LoVo (cell line): ENCODE measurements at places on chromosomes 1 and 21.
A peak's percentile ranks its signal among the peaks of the same experiment; 100 is the strongest.

GRCh38 chr1:229028987-229029878, 241.7 kb upstream of the RAB4A start:
- DNase-seq: peak; percentile 1

DNA sequence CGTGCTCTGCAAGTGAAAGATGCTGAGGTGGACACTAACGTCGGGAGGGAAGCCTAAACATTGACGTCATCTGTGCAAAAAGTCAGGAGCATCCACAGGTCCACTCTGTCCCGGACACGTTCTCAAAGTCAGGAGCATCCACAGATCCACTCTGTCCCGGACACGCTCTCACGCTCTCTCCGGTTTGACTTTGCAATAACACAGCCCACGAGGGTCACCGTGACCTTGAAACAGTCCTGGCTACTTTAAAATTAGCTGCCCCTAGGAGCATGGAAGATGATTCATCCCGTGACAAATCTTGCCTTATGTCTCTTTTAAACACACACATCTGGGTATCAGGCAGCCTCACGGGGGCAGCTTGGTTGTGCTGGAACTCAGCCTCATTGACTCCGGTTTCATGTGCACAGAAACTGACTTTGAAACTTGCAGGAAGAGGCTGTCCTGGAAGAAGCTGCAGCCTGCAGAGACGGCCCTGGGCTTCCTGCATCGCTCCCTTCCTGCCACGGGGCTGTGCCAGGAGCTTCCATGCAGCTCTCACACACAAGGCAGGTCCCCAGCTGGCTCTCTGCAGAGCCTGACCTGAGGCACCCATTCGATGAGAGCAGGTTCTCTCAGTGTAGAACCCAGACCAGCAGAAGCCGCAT, 18.1 kb upstream of the COL18A1 start:
- DNase-seq: no peak

DNA sequence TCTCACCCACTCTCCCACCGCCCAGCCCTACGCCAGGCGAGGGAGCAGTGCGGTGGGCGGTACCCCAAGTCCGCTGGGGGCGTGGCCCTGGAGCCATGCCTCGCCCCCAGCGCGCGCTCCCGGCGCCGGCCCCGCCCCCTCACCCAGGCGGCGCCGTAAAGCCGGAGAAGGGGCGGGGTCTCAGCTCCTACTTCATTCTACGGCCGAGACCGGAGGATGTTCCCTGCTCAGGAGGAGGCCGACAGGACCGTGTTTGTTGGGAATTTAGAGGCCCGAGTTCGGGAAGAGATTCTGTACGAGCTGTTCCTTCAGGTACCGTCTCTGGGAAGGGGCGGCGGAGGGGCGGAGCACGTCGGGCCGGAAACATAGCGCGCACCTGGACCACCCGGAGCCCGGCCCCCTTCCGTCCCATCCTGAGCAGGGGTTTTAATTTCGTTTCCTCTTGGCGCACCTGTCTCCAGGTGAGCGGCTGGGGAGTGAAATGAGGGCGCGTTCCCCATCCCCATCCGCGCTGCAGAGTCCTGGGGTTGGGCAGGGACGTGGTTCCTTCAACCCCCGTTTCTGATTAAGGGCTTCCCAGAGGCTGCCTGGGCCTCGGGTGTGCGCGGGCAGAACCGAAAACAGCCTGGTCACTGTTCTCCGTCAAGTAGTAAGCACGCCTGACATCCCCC, at the start of gene RBM11:
Gene RBM11, plus strand, starts transcription at position 187 of the 671 bp plus-strand sequence. Its CDS starts 30 bp downstream, at position 217.
- DNase-seq: peak; percentile 75

DNA sequence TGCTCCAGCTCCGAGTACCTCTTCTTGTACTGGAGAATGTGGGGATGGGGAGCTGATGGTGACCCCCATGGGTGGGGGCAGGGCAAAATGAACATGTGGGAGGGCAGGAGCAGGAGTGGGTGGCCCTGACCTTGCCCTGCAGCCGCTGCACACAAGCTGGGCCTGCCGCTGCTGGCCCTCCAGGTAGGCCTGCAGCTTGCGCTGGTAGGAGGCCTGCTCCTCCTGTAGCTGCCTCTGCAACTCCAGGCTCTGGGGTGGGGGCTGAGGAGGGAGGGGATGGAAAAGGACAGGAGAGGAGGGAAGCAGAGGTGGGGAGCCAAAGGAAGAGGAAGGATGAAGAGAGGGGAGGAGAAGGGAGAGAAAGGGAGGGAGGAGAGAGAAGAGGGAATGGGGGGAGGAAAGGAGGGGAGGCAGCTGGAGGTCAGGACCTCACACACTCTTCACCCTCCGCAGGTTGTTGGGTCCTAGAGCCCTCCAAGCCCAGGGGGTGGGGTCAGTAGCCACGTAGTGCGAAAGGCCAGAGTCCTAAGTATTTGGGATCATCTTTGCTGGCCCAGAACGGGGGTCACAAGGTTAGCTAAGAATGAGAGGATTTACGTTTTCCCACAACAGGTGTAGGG, 22.9 kb downstream of the RNU1-1 start:
- no peak for DNase-seq

- DNase-seq: no peak
Measured at GRCh38 chr1:97145321-97145956, 423.9 kb downstream of the PTBP2 start.

DNA sequence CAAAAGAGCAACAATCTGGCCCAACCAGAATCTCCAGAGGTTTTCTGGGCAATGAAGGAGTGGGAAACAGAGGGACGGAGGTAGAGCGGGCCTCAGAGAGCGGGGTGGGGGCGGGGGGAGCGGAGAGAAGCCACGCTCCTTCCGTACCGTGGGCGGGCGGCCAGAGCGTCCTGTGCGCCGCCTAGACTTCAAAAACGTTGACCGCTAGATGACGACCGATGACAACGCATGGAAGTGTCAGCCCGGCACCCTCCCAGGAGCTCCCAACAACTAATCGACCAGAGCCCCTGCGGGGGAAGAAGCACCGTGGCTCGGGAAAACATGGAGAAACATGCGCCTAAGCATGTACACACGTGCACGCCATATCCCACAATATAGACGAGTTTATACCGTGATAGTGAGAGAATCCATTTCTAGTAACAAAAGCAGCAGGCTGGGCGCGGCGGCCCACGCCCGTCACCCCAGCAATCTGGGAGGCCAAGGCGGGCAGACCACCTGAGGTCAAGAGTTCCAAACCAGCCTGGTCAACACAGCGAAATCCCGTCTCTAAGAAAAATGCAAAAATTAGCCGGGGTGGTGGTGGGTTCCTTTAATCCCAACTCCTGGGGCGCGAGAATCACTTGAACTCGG, 131.9 kb downstream of the LIPI start:
- no peak for DNase-seq

DNA sequence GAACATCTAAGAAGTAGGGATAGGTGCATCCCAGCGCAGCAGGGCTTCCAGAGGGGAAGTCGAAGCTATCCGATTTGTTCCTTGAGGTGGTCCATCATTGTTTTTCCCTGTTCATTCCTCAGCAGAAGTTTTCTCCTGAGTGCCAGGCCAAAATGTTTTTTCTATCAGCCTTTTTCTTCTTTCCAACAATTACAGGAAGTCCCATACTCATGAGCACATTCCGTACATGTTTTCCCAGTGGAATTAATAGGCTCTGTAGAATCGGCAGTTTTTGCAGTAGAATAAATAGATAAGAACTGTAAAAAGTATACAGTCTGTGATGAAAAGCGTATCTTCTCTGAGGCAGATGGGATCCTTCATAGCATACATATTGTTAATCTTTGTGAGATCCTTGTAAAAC, 24.8 kb downstream of the CD101 start:
- no peak for DNase-seq

DNA sequence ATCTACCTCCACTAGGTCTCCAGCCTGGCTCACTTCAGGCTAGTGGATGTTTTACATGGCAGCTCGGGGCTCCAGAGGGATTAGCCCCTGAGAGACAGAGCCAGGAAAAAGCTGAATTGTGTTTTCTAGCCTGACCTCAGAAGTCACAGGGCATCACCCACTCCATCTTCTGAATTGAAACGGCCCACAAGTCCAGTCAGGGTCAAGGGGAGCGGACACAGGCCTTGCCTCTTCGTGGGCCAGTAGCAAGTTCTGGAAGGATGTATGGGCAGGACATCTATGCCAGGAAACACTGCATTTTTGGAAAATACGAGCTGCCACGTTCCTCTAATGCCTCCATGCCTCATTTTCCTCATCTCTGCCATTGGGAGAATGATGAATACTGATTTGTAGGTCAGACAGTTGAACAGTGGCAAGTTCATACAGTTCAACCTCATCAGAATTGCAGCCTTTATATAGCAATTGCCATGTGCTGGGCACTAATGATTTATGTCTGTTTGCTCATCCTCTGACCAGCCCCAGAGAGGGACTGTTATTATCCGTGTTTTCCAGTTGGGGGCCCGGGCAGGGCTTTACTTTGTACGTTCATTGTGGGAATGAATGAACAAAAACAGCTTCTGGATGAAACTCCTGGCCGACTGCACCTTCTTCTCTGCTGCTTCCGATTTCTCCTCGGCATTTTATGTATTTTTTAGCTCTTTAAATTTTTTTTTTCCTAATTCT, 23.2 kb upstream of the PCBP3 start:
- DNase-seq: no peak

DNA sequence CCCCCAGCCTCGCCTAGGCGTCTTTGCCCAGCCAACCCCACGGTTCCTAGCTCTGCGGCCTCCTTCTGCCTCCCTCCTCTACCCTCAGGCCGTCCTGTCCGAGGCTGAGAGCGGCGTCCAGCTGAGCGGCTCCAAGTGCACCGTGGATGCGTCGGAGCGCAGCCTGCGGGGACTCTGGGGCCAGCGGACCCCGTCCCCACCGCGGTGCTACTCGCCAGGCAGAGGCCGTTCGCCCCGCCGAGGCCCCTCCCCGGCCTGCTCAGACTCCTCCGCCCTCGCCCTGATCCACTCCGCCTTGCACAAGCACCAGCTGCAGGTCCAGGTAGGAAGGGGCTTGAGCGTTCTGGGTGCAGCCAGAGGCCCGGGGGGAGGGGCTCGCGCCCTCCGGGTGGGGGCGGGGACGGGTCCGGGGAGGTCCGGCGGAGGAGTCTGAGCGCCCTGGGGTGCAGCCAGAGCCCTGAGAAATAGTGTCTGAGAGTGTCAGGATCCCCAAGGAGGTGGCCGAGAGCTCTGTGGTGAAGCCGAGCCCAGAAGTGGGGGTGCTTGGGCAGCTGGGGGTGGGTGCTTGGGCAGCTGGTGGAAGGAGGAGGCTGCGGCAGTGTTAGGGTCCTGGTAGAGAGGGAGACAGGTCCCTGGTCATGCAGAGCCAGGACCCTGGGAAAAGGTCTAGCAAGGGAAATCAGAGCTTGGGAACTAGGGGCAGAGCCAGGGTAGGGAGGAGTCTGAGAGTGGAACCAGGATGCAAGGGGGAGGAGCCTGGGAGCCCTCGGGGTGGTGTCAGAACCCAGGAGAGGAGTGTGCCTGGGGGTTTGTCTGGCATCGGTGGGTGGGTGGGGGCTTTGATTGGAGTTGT, 3.2 kb upstream of the NBPF3 start:
- DNase-seq: no peak

- no peak for DNase-seq
Measured at GRCh38 chr1:53511323-53511932, 52.2 kb downstream of the DMRTB1 start.

DNA sequence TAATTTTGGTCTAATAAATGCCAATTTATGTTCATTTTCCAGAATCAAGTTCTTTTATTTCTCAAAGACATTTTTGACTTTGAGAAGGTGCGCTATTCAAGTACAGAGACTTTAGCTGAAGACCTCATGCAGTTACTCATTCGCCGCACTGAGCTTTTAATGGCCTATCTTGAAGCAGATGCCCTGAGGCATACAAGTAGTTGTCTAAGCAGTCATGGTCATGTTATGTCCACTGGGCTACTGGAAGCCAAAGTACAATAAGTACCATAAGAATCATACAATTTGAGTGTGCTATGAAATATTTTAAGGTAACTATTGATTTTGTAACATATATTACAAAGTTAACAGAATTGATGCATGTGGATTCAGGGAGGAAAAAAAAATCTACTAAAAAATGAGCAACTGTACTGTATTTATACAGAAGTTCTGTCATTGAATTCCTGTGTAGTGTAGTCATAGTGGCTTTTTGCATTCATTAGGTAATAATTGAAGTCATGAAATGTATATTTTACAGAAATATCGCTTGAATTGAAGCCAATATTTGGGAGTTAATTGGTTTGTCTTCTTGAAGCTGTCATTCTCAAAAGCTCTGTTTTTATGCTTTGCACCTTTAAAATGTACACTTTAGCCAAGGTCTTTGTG, 13.5 kb upstream of the NEXN start:
- DNase-seq: no peak

DNA sequence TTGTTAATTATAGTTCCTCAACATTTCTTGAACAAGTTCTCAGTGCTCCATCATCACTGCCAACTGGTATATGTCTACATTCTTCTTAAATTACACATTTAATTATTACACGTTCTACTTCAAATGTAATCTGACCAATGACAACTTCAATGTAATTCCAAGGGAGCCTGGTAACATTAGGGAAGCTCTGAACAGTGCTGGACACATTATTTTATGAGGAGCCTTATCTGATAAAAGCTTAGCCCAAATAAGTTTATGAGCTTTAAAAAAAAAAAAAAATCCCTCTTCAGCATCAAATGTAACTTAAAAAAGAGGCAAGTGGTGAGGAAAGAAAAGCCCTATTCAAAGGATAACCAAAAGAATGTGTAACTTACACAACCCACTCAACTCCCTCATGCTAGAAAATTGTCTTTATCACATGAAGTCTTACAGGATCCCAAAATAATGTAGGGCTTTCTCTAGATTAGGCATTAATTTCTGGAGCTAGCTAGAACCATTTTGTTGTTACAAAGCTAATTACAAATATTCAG, 35.2 kb upstream of the ABCA4 start:
- no peak for DNase-seq

GRCh38 chr1:32494196-32494595, 29.3 kb downstream of the ZBTB8B start:
- no peak for DNase-seq
